ENCODE measurements at places on chromosomes 7 and 10.

GRCh38 chr7:151168003-151168786, 701 bp upstream of the GBX1 start:
- DNase-seq, result no peak

GRCh38 chr7:5214236-5214635, 24.2 kb downstream of the WIPI2 start:
- no peak for DNase-seq

GRCh38 chr7:87000344-87000743, 59.1 kb downstream of the ELAPOR2 start:
- DNase-seq, result no peak

DNA sequence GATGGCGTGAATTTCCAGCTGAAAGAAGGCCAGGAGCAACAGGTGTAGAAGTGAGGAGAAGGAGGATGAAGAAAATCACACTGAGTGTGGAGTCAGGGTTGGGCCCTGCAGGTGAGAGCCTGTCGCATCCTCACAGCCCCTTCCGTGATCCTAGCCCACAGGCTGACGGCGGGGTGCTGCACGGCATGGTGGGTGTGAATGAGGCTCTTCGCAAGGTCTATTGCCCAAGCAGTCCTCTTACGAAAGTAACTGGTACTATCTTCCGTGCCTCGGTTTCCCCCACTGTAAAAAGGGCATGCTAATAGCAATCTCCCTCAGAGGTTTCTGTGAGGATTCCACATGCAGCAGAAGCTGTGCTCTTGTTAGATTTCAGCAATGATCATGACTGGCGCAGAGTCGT, 129.9 kb upstream of the TNS3 start:
- no peak for DNase-seq

- DNase-seq, result no peak
Observed at GRCh38 chr7:108118959-108119358, 11.2 kb downstream of the LAMB4 start.

GRCh38 chr10:127979566-127979965, 72.7 kb downstream of the PTPRE start:
- DNase-seq, result no peak
